NCI-H187 treated with DMSO at 0.1 percent for 48 hours (cell line): ENCODE measurements at places on chromosomes 4 and X.
A peak's percentile ranks its signal among the peaks of the same experiment; 100 is the strongest.

DNA sequence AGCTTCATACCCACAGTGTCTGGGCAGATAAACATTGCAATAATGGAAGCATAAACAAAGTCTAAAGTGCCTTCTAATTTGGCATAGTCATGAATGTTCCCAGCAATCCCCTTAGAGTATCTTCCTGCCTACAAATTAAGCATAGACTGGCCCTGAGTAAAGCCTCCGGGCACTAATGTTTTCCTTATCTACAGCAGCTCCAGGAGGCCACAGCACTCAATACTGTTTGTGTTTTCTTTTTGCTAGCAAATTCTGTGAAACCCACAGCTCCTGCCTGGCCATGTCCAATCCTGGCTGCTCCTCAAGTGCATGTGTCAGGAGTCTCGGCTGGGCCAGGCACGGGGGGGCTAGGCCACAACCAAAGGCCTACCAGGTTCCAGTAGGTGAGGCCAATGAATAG, 102.7 kb upstream of the TBC1D9 start:
- no peak for DNase-seq

- peak; percentile 7 for DNase-seq
Observed at GRCh38 chrX:107894038-107894437, 68.4 kb downstream of the MID2 start.

GRCh38 chr4:45620808-45621207, 503.0 kb downstream of the GABRG1 start:
- DNase-seq = no peak

GRCh38 chrX:132425744-132426318, 63.0 kb downstream of the MBNL3 start:
- DNase-seq = no peak

DNA sequence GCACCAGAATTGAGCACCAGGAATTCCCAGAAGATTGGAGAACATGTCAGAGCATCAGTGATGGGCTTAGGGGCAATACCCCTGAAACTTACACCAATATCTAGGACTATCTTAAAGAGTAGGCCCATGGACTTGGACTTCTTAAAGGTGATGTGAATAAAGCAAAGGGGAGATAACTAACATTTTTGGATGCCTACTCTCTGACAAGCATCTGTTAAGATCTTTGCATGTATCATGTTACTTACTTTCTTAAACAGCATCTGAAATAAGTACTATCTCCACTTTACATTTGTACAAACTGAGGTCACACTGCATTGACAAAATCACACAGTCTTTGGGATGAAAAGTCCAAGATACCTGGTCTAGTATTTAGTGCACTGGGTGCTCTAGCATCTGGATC, 258.6 kb upstream of the ARSJ start:
- no peak for DNase-seq

GRCh38 chr4:68447201-68447600, at the start of gene TMPRSS11E:
Gene TMPRSS11E (plus strand): TSS chr4:68447463. CDS start chr4:68447513, 50 bp downstream.
- DNase-seq = no peak

GRCh38 chr4:98939892-98940298, 11.0 kb upstream of the EIF4E start:
- DNase-seq = no peak

- DNase-seq = no peak
Observed at GRCh38 chr4:138003248-138003647, 238.9 kb downstream of the SLC7A11 start.

GRCh38 chr4:99723612-99724011, 66.0 kb upstream of the C4orf54 start:
- DNase-seq = no peak

DNA sequence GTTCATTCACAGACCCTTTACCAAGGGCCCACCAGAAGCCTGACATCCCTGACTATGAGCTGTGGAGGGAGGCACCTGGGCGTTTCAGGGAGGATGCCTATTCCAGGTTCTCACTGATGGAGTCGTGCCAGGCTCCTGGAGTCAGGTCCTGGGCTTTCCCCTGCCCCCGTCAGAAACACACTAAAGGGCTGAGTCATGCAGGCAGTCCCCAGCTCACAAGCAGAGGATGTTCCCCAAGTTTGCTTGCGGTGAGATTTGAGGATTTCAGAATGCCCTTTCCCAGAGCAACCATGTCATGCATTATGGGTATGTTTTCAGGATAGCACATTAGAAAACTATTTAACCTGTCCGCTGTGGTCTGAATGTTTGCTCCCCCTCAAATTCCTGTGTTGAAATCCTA, 45.2 kb downstream of the FHDC1 start:
- no peak for DNase-seq

DNA sequence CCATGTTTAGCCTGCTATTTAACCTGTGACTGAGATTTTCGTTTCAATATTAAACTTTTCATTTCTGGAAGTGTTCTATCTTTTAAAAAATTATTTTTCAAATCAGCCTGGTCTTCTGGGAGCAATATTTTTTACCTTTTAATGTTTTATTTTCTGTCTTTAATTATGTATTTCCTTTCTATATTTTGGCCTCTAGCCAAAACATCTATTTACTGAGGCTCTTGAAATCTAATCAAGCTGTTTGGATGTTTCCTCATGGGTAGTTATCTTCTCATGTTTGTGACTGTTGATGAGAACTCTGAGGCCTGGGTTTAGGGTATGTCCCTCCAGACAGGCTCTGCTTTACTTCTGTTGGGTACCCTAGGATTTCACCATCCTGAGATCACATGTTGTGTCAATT, 10.3 kb upstream of the SLC10A4 start:
- no peak for DNase-seq
